CD4-positive, alpha-beta T cell treated with Interleukin-21 for 1 hour (primary cell): ENCODE measurements at places on chromosomes 6 and 20.

GRCh38 chr6:75449630-75450206 is 43.9 kb downstream of the FILIP1 start:
- no peak for DNase-seq

DNA sequence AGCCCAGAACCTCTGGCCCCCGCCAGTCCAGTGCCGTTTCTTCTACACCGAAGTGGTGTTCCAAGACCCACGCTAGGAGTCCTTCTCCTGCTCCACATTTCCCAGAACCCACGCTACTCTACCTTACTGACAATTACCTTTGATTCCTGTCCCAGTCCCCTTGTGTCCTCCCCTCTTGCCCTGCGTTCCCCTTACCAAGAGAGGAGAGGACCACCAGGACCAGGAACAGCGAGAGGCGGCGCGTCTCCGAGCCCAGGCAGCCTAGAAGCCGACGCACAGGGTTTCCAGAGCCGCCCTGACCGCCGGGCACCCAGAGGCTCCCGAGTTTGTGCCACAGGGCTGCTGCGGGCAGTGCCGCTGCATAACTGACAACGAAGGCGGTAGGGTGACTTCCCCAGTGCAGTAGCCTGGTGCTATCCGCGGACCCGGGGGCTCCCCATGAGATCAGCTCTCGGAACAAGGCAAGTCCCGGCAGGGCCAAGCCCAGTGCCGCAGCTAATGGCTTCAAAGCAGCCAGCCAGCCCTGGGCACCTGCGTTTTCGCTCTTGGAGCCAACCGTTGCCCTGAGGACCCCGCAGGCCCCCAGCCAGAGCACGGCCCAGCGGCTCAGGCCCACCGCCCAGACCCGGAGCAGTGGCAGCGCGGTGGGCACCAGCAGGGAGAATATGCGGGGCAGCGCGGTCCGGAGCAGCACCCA is 512 bp downstream of the TAP1 start:
- peak; percentile 63 for DNase-seq

GRCh38 chr6:25486550-25486949 is 165.5 kb upstream of the SCGN start:
- no peak for DNase-seq

DNA sequence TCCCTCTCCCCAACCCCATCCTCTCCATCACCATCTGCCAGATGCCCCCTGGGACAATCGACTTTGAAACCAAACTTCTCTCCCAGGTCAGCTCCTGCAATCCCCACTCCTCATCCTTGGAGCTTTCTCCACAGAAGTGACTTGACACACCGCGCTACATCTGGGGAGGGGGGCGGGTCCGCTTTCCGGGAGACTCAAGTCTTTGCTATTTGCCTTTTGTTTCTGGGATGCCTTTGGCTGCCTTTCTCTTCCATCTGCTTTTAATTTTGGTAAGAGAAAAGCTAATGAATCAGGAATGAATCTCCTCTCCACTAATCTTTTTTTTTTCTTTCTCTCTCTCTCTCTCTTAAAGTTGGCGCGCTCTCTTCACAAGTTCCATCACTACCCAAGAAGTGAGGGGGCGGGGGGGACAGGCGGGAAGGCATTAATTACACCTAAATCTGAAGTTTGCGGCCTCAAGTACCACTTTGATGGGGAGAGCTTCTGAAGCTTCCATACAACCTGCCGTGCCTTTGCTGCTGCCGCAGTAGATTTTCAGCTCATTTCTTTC is 664 bp upstream of the TPBG start:
- DNase-seq = no peak

GRCh38 chr6:57256541-57256940 is 34.4 kb upstream of the RAB23 start:
- no peak for DNase-seq

DNA sequence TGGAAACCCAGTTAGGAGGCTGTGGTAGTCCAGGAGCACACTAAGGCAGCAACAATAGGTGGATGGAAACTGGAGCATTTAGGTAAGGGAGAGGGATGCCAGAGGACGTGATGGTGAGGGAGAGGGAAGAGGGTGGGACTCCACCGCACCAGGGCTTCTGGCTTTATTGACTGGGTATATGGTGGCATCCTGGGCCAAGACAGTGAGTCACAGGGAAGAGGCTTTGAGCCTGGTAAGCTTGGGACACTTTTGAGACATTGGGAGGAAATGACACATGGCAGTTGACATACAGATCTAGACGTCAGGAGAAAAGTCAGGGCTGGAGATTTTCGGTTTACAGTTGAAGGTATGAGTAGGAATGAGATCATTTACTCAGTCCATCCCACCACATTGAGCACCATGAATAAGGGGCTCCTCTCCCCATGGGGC is 14.9 kb downstream of the NT5E start:
- no peak for DNase-seq

DNA sequence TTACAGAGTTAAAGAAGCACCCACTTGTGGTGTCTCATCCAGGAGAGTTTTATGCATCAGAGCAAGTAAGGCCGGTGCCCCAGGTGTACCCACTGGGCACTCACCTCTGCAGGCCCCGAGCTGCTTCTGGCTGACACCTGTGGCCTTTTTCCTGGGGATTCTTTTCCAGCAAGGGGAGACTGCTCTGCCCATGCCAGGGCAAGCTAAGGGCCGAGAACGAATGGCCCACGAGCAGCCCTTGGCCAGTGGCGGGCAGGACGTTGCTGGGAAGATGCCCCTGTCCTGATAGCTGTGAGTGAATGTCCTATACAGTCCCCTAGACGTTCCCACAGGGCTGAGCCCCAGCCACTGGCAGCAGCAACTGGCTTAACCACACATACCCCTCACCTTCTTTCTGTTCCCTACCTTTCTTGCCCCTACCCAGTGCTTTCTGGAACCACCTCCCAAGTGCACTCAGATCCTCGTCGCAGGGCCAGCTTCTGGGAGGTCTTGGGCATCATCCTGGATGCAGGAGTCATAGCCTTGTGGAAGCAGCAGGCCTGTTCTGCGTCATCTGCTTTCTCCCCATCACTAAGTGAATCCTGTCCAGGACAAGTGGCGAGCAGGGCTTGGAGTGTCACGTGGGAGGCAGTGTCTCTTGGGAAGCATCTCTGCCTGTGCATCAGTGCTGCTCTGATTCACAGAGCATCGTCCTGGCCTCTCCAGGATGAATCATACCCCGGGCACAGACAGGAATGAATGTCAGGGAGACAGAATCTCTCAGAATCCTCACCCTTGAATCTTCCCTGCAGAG is 32.5 kb downstream of the SYNDIG1 start:
- DNase-seq = no peak

DNA sequence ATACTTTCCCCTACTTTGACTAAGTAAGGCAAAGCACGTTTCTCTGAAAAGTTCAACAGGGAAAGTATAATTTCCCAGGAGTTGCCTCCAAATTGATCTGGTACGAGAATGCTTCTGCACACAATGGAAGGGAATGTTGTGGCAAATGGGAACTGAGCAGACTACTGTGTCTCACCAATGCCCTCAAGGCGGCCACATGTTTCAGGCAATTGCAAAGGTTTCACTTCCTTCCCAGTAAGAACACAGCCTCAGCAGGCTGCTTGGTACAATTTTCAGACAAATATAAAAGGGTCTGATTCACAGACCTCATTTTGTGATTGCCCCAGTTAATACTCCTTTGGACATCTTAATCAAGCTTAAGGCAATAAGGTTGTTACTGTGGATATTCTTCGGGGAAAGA is 71.2 kb downstream of the KIAA0319 start:
- DNase-seq = no peak

DNA sequence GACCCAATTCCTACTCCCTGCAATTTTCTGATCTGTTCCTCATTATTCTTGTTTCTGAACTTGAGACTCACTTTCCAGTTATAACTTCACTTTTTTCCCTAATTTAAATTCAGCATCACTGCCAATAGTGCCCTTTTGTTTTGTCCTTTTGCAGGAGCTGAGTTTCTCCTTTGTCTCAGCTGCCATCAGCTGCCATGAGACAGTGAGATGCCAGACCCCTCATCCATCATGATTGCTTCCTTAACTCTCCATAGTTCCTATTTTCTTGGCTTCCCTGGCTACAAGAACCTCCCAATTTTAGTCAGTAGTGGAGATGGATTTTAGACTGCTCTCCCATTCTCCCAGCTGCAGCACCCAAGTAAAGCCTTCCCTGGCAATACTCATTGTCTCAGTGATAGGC is 518.1 kb downstream of the HDGFL1 start:
- no peak for DNase-seq

- DNase-seq = no peak
Measured at GRCh38 chr6:47741807-47742206, 40.0 kb upstream of the OPN5 start.

- DNase-seq = peak; percentile 55
Measured at GRCh38 chr20:667351-668034, 8.1 kb downstream of the SCRT2 start.

DNA sequence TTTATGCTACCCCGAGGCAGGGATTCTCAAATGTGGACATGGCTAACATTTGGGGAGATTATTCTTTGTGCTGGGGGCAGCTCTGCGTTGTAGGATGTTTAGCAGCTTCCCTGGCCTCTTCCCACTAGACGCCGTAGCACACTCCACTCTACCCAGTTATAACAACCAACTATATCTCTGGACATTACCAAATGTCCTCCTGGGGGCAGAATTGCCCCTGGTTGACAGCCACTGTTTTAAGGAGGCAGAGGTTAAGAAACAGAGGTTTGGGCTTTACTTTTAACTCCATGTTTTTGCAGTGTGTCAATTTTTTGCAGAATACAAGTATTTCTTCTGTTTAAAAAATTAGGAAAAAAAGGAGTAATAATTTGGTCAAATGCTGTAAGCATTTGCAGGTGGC is 56.2 kb upstream of the BMP6 start:
- no peak for DNase-seq

DNA sequence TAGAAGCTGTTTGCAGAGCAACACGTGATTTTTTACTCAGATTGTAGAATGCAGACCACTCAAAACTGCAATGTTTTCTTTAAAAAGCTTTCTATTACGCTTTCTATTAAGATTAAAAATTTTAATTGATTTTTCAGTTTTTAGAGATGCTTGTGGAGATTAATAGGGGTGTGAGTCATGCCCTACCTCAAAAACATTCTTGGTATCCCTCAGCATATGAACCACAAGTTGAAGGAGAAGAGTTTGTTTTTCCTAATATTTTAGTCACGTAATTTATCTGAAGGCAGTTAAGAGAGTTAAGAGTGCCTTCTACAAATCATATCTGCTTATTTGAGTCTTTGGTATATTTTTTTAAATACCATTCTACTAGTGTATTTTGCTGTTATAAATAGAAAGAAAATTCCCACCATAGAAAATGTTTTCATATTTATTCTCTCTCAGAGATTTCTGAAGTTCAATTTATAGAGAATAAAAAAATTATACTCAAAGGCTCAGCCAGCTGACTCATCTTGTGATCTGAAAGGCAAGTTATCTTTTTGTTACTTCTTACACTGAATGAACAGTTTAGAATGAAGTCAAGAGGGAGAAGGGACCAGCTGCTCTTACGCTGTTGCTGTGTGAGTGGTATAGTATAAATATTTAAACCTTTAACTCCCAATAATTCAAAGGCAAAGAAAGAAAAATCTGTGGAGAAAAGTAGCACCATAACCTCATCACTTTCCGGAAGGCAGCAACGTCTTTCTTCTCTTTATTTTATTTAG is 7.6 kb downstream of the RIPOR2 start:
- DNase-seq = no peak

GRCh38 chr6:13445005-13445743 is 42.2 kb downstream of the GFOD1 start:
- DNase-seq = no peak

DNA sequence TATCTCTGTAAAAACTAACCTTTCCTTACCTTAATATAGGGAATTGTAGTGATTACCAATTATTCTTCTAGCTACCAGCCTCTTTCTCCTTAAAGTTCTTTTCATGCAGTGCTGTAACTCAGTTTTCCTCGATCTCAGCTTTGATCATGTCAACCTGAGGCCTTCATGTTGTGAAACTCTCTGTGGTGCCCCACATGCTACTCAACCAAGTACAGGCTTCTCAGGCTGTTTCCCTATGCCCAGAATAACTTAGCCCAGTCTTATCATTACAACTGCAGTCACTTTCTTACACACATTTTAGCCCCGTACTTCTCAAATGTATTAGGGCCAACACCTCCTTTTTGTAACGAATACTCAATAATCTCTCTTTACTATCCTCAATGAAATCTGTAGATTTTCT is 90.1 kb upstream of the SUPT3H start:
- no peak for DNase-seq

DNA sequence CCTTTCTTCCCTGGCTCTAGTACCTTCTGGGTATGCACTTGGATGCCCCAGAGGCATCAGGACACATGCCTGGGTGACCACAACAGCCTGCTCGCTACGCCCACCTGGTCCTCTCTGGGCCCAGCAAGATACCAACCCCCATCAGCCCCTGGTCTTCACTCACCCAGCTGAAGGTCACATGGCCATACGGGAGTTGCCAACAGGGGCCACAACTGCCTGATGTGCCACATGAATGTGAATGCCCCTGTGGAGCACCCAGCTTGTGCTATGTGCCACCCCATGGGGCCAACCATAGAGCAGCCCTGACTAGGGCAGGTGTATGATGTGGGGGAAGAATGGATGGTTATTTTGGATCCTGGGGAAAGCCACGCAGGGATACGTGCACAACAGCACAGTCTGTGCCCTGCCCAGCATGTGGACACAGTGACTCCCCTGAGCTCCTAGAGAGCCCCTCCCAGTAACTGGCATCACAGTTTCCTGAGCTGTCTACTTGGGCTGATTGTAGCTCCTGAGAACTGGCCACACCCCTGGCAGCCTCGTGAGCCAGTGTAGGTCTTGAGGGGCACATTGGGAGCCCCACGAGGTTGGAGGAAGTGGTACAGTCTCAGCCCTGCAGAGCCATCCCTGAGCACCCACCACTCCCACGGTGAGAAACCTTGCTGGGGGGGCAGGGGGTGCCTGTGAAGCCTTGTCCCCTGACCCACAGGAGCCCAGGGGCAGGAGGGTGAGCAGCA is 10.5 kb upstream of the PCMTD2 start:
- DNase-seq = no peak

- DNase-seq = no peak
Measured at GRCh38 chr6:161105408-161105807, 113.8 kb downstream of the MAP3K4 start.

GRCh38 chr20:45444050-45444449 is 25.5 kb upstream of the WFDC2 start:
- peak; percentile 51 for DNase-seq

DNA sequence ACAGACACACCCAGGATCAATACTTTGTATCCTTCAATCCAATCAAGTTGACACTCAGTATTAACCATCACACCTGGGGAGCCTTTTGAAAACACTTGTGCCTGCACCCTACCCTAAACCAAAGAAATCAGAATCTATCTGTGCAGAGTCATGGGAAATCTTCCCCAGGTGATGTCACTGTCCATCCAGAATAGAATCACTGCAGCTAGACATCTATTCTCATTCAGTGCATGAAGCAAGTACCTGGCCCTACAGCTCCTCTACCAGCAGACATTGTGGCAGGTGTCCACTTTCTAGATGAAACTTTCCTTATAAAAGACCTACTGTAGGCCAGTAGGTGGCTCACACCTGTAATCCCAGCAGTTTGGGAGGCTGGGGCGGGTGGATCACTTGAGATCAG is 262.4 kb upstream of the MARCKS start:
- DNase-seq = no peak

DNA sequence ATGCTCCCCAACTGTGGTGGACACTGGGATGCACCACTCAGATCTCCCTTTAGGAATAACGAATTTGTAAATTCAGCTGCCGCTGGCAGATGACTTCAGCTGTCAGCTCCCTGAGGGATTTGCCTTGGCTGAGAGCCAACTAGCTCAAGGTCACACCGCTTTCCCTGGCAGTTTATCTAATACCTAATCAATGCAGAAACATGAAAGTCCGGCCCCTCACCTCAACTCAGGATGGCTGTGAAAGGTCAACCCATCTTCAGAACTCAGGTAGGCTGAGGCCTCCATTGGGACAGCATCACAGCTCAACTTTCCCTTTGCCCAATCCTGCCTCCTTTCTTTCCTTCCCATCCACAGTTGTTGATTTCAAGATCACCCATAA is 22.8 kb upstream of the SCGN start:
- no peak for DNase-seq
